ENCODE measurements at places on chromosomes 6 and 20.

- no peak for DNase-seq
Measured at GRCh38 chr20:33005132-33005566, 916 bp upstream of the SUN5 start.

DNA sequence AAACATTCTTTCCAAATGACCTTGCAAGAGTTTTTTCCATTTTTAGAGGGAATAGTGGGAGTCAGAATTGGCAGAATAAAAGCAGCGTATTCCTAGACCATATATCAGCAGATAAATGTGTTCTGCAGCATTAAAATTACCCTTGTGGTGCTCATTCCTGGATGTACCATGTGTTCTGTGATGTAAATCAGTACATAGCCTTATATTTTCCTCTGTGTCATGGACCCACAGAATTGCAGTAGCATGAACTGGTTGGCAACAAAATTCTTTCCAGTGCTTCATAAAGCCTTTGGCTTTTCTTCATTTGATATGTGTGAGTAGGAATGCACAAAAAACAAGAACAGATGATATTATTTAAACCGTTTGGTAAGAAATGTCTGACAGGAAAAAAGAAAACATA is 32.5 kb downstream of the ANKEF1 start:
- no peak for DNase-seq

DNA sequence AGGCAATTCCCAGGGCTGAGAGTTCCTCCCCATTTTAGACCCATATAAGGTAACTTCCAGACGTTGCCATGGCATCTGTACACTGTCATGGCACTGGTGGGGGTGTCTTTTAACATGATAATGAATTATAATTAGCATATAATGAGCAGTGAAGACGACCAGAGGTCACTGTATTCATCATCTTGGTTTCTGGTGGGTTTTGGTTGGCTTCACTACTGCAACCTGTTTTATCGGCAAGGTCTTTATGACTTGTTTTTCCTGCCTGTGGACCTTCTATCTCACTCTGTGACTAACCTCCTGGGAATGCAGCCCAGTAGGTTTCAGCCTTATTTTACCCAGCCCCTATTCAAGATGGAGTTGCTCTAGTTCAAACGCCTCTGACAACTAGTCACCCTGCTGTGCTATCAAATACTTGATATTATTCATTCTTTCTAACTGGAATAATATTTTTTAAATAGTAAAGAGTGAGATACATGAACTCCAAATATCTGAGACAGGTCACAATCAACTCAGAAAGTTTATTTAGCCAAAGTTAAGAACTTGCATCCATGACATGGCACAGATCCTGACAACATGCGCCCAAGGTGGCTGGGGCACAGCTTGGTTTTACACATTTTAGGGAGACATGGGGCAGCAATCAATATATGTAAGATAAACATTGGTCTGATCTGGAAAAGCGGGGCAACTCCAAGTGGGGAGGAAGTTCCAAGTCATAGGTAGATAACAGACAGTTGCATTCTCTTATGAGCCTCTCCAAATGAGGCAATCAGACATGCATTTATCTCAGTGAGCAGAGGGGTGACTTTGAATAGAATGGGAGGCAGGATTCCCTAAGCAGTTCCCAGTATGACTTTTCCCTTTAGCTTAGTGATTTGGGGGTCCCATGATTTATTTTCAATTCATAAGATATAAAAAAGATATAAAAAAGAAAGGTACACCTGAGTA is 1.2 kb upstream of the UFL1 start:
- DNase-seq, result no peak

- DNase-seq, result no peak
Measured at GRCh38 chr20:56653211-56653610, 24.1 kb downstream of the TFAP2C start.

DNA sequence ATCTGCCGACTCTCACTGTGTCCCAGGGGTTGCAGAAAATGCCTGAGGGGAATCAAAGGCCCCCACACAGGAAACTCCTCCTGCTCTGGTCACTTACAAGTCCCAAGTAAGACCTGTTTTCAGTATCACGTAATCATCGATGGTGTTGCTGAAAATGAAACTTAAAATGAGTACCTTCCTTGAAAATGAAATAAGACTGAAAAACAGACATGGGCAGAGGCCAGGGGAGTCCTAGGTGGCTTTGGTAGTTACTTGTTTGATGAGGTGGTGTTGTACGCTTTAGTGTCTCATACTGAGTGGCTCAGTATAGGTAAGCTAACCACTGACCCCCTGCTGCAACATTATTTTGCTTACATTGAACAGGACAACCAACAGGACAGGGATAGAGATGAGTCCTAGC is 43.0 kb upstream of the SYNCRIP start:
- no peak for DNase-seq

All from activated CD4-positive, alpha-beta T cell treated with anti-CD3 and anti-CD28 coated beads, Interleukin-2, amount 50 U/mL, for 4 hours (primary cell).